Smooth muscle cell of the umbilical artery (primary cell): ENCODE measurements at places on chromosomes 16 and 17. TPM values are rescaled to one million over a fixed set of nuclear protein-coding genes. Genes with fewer than 3 reads are reported as not detected.

The TEKT5 gene
- total RNA-seq = not detected in 2 replicates

The EFCAB5 gene
- 0.59 and 1.3 TPM in 2 replicates for total RNA-seq

The ARHGAP44 gene
- total RNA-seq = 1.2 and 3.3 TPM in 2 replicates

The LRRC37A3 gene
- total RNA-seq = 3.6 and 5.7 TPM in 2 replicates
